ENCODE measurements at places on chromosomes 2 and 18.

DNA sequence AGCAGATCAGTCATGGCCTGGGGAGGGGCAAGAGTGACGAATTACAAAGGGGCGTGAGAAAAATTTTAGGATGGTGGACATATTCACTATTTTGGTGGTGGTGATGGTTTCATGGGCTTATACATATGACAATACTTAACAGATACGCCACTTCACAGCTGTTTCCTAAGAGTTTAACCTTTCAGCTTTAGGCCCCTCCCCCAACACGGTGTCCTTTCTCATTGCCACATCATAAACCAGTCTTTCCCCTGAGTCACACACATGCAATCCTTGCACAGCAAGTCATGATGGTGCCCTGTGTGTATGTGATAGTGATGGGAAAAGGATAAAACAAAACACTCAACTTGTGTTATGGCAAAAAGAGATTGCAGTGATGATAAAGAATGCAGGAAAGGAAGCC, 47.6 kb upstream of the IL1R1 start:
- DNase-seq = no peak

- DNase-seq = peak; percentile 66
Observed at GRCh38 chr2:152740743-152741328, 22.4 kb downstream of the ARL6IP6 start.

- DNase-seq = no peak
Observed at GRCh38 chr2:96528006-96528699, 8.4 kb upstream of the ARID5A start.

DNA sequence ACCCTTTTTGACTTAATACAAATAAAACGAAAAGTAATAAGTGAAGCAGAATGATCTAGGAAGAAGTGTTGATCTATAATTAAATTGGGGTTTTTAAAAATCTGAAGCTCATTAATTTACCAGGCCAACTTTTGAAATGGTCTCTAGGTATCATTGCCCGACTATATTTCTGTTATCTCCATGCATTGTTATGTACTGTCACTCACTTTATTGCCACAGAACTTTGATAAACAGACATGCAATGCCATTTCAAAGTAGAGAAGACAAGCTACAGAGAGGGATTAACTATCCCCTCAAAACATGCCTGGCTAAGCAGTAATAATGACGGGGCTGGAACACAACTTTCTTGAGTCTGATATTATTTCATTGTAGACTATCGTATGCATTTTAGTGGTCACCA, 147.6 kb upstream of the ITGA4 start:
- no peak for DNase-seq

DNA sequence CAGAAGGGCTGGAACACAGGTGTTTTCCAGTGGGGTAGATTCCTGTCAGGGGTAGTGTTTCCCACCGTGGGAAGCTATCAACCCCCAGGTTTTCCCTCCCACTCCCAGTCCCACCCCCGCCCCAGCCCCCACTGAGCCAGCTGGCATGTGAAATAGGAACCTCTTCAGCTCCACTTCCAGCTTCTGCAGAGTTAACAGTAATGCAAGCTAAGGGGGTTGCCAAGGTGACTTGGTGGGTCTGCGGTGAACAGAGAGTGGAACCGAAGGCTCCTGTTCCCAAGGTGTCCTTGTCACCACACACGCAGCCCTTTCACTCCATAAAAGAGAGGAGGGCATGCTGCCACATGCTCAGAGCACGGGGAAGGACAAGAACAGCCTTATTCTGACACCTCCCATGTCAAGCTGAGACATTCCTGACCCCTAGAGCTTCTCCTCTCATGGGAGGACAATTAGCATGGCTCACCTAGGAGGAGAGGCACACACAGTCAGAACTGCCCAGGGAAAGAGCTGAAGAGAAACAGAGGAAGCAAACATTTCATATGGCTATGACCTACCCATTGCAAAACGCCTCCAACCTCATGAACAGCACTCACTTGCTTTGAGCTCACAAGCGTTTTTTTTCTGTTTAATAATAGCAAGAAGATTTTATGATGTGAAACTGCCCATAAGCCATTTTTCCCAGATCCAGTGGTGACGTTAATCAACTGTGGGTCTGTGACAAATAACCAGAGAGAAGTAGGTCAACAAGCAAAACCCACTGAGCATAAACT, 39.8 kb upstream of the TBC1D8 start:
- DNase-seq = no peak

- no peak for DNase-seq
Observed at GRCh38 chr2:9440058-9440727, 16.7 kb downstream of the CPSF3 start.

DNA sequence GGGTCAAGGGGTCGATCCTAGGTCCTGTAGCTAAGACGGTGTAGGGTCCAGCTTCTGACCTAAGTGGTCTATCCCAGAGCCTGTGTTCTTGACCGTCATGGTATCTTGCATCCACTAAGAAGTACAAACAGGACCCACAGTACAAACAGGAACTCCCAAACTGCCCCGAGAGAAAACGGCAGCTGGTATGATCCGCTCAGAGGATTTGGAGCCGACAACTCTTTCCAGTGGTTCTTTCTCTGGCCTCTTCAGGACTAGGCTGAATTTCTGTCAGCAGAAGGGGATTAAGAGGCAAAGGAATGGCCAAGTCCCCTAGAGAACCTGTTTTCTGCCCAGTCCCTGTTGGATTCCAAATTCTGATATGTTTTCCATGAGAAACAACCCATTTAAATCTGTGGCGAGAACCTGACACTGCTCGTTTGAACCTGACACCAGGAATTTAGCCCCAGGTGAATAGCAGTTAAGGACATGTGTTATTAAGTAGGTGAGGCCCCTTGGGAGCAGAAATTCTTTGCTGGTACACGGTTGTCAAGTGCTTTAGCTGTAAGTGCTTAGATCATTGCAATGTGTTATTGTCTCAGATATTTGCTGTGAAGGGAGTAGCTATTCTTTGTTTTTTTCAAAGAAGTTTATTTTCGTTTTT, 50.5 kb upstream of the TXNDC2 start:
- DNase-seq = no peak

DNA sequence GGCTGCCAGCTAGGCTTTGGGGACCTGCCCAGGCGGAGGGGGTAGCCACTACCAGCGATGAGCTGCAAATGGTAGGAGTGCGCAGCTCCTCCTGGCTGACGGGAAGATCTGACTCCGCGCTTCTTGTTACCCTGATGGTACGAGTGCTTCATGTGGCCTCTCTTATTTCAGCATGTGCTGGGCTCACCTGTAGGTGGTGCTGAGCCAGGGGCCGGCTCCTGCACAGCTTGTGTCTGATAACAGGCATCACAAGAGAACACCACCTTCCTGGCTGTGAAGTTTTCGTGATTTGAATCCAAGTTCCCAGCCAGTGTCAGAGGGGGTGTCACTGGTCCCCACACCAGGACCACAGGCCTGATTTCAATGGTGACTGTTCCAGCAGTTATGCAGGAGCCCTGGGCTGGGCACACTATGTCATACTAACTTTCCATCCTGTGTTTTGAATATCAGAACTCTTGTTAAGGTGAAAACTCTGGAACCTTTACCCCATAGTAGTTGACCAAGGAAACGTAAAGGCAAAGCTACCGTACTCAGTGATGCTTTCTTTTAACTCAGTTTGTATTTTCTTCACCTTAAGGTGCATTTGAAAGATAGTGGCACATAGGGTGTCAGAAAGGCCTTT, 28.0 kb downstream of the APCDD1 start:
- no peak for DNase-seq

DNA sequence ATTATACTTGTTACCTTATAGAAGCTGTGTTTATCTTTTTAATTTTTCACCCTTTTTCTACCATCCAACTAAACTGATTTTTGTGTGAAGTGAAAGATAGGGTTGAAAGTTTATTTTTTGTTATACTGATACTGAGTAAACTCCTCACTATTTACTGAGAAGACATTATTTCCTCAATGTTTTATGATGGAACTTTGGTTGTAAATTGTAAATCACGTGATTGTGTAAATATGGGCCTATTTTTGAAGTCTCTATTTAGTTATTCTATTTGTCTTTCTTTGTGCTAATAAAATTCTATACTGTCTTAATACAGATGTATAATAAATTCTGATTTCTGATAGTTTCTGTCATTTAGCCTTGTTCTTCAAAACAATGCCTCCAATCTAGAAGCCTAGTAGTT, 697.2 kb upstream of the SLC8A1 start:
- no peak for DNase-seq

- DNase-seq = no peak
Observed at GRCh38 chr2:126644630-126645191, 11.2 kb upstream of the GYPC start.

- no peak for DNase-seq
Observed at GRCh38 chr2:180694445-180695421, 285.7 kb upstream of the UBE2E3 start.

GRCh38 chr2:215160081-215160480, 21.7 kb upstream of the ABCA12 start:
- no peak for DNase-seq

GRCh38 chr2:173760553-173760952, 204.6 kb downstream of the SP3 start:
- no peak for DNase-seq

DNA sequence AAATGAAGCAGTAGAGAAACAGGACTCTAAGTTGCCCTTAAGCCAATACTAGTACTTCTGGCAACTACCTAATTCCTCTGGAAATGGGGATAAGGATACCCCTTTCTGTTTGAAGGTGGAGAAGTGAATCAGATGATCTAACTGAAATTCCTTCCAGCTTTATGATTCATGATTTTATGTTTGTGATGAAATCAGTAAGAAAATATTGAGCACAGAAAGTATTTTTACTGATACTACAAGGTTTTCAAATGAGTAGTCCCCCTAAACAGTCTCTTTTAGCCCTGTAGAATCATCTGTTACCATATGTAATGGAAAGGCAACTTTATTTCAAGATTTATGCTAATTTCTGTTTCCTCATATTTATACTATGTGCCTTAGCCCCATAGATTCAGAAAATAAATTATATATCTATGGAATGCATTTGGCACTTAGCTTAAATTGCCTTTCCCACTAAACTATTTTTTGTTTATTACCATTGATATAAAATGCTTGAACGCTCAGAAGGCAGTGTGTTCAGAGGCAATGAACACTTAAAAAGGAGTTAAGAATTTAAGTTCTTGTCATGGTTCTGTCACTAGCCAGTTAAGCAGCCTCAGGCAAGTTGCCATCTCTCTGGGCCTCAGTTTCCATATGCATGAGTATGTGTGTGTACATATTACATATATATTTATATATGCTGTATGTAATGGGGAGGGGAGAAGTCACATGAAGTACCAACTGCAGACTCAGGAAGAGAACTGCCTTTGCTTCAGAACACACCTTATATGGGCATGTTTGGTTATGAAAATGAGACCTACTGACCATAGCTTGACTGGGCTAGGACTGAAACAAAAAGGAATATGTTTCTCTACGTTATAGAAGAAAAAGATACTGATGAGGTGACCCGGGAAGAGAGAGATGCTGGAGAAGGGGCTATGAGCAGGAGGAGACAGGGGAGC, 97.7 kb downstream of the CDC42EP3 start:
- DNase-seq = no peak

DNA sequence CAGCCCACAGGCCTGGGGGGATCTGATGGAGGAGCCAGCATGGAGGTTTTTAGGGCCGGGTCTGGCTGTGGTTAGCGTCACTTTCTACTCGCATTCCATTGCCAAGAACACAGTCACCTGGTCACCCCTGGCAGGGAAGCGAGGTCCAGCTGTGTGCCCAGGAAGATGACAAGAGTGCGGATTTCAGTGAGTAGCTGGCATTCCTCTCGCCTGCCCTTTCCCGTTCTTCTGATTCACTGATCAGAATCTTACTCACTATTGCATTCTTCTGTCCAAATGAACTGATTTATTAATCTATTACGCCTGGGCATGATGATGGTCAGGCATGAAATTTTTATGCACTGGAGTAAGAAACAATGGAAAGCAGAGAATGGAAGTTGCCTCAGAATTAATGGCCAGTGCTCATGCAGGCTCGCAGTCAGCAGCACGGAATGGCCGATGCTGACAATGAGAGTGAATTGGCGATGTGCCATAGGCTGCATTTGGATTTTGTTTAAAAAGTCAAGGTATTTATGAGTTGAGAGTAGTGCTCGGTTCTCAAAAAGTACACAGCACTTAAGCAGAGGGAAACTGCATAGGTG, 76.4 kb upstream of the MGAT5 start:
- no peak for DNase-seq

GRCh38 chr2:218431878-218432277, 13.0 kb downstream of the VIL1 start:
- DNase-seq = no peak

DNA sequence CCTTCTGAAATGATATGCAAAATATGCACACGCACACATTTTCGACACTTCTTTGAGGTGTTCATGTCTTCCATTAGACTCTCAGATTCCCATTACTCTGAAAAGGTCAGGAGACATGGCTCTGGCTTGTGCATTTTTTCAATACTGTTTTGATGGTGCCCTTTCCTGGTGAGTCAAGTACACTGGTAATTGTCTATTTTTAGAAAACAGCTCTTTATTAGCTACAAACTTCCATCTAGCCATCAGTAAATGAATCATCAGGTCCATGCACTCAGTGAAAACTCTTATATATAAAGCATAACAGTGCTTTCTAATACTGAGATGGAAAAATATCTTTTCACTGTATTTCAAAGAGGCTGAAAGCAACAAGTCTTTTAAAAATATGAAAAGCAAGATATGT, 194.9 kb downstream of the GALNT1 start:
- DNase-seq = no peak

- DNase-seq = no peak
Observed at GRCh38 chr2:190093793-190094192, 31.3 kb upstream of the MSTN start.

DNA sequence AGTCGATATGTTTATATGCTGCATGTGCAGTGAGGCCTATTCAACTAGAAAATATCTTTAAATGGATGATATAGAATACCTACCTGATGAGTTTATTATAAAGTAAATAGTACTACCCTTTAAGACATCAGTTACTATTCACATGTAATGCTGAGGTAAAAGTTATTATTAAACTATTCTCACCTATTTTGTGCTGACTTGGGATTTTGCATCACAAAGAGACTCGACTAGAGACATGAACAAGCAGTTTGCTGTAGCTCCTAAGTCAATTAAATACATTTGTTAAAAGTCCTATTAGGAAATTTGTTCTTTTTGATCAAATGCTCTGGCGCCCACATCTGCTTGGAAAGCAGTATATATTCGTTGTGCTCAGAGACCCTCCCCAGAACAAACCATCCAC, 164.1 kb downstream of the CCDC85A start:
- DNase-seq = no peak

GRCh38 chr2:128093762-128094161, 2.8 kb downstream of the UGGT1 start:
- no peak for DNase-seq

DNA sequence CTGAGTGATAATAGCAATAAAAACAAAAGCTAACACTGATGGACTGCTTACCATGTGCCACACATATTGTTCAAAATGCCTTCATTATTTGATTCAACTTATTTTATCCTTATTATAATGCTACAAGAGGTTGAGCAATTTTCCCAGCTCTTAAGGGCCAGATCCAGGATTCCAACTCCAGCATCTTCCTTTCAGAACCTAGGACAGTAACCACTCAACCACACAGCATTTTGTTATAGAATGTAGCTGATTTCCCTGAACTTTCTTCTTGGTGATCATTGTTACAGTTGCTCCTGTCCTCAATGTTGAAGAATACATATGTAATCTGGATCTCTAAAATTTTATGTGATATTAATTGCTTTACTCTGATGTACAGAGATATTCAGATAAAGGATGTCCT, 341.7 kb downstream of the PIK3C3 start:
- no peak for DNase-seq

- DNase-seq = no peak
Observed at GRCh38 chr18:77054288-77054605, 78.3 kb downstream of the MBP start.

GRCh38 chr2:8893978-8894820, 56.8 kb upstream of the KIDINS220 start:
- no peak for DNase-seq

- no peak for DNase-seq
Observed at GRCh38 chr2:241771286-241772062, 5.1 kb upstream of the GAL3ST2 start.

All from HT-29 (cell line).